CD8-positive, alpha-beta memory T cell (primary cell): ENCODE measurements at places on chromosomes 3 and 15. TPM values are rescaled to one million over a fixed set of nuclear protein-coding genes. Genes with fewer than 3 reads are reported as not detected.

- DNase-seq = no peak
Measured at GRCh38 chr3:141071681-141072260, 20.6 kb downstream of the SPSB4 start.

GRCh38 chr3:155001289-155002010, 78.7 kb upstream of the MME start:
- no peak for DNase-seq

DNA sequence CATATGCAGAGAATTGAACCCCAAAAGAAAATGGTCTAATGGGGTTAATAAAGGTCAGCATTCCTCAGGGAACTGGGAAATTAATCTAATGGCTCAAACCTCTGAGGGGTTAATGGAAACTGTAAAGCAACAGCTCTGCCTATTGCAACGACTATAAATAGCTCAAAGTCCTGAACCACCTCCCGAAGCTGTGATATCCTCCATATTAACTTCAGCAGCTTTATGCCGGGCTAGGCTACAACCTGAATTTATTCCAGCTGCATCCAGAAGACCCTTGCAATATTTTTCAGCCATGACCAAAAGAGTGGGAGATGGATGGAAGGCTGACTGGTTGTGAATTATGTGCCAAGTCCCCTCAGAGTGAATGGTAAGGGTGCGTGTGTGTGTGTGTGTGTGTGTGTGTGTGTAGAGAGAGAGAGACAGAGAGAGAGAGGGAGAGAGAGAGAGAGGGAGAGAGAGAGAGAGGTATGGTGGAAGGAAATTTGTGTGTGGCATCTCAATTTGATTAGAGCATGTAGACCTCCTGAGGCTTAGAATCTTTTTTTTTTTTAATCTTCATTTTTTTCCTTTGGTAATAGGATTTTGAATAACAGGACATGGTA, 109.9 kb downstream of the PDCD6IP start:
- DNase-seq = no peak

DNA sequence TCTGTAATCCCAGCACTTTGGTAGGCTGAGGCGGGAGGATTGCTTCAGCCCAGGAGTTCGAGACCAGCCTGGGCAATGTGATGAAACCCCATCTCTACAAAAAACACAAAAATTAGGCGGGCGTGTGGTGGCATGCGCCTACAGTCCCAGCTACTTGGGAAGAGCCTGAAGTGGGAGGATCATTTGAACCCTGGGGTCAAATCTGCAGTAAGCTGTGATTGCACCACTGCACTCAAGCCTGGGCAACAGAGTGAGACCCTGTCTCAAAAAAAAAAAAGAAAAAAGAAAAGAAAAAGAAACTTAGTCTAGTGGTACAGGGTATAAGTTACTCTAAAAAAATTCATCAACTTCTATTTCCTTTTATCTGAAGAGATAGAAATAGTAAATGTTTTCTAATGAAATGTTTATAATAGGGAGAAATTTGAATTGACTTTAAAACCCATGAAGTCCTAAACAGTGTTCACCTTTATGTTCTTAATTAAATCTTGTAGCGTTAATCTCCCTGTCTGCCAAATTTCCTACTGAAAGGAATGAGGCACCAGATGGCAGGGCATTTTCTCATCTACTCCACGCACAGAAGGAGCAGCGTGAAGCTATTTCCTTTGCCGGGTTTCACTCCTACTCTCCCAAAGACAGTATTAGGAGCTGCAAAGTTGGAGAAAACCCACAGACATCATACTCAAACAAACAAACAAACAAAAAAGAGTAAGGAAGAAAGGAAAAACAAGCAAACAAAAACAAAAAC, 1.9 kb downstream of the PCLAF start:
- DNase-seq = no peak

The DUOX2 gene
- total RNA-seq = not detected

The CHL1 gene
- total RNA-seq = not detected

The FGF12 gene
- not detected for total RNA-seq

The POPDC2 gene
- 2.2 TPM for total RNA-seq
